NCI-H1417 (cell line): ENCODE measurements at places on chromosomes 16 and 17.

- DNase-seq: no peak
Measured at GRCh38 chr17:76826330-76827068, 41.7 kb upstream of the MGAT5B start.

- DNase-seq: no peak
Measured at GRCh38 chr16:20822521-20823325, 16.4 kb downstream of the REXO5 start.

- DNase-seq: no peak
Measured at GRCh38 chr16:1923299-1924034, 5.3 kb upstream of the HS3ST6 start.

- no peak for DNase-seq
Measured at GRCh38 chr16:79672524-79672923, 72.0 kb upstream of the MAF start.

- DNase-seq: no peak
Measured at GRCh38 chr16:17568239-17568638, 97.5 kb upstream of the XYLT1 start.
